ENCODE measurements at places on chromosomes 11 and 22.

DNA sequence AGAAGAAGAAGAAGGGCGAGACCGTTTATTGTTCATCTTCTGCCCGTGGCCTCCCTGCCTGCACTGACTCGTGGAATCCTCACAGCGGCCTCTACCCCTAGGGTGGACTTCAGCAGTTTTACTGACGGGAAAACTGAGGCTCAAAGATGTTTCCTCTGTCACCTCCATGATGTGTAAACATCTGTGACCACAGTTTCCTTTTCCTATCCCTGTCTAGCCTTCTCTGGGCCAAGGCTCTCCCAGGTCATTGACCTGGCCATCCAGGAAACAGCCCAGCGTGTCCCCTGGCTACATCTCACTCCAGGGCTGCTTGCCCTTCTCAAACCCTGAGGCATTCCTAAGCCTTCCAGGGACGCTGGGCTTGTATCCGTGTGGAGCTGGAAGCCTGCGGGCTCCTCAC, 49.0 kb upstream of the GCAT start:
- DNase-seq = no peak

DNA sequence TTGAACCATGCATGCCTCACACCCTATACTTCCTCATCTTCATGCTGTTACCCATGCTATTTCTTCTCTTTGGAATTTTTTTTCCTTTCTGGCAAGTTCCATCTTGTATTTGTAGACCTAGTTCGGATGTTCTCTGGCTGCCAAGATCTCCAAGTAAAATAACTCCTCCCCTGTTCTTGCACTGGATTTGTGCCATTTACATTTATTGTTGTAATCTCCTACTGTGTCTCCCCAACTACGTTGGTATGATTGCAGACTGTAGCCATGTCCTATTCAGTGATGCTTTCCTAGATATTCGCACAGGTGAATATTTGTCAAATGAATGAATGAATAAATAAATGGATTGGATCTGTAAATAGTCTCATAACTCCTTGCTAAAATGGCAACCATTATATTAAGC, 546.0 kb downstream of the MN1 start:
- no peak for DNase-seq

DNA sequence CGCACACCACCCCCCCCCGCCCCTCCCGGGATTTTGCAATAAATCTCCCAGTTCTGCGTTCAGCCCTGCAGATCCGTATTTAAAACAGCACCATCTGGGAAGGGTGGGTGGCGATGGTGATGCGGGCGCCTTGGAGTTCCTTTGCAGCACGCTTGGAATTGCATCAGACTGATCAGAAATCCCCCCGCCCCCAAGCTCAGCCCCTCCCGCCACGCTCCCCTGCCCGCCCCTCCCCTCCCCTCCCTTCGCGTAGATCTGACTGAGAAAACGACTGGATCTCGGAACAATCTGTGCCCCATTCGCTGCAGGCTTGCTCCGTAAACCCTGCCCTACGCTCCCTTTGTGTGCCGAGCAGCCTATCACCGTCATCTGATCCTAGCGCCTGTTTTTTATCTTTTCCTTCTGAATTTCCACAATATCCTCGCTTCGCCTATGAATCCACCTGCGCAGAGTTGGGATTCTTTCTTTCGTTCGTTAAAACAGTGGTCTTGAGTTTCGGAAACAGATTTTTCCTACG, 18.1 kb upstream of the BDNF start:
- DNase-seq = no peak

- no peak for DNase-seq
Measured at GRCh38 chr11:114211444-114212121, 84.6 kb upstream of the NNMT start.

- DNase-seq = no peak
Measured at GRCh38 chr11:82792822-82793569, 59.3 kb upstream of the FAM181B start.

- no peak for DNase-seq
Measured at GRCh38 chr11:78248191-78248590, 59.5 kb downstream of the USP35 start.

DNA sequence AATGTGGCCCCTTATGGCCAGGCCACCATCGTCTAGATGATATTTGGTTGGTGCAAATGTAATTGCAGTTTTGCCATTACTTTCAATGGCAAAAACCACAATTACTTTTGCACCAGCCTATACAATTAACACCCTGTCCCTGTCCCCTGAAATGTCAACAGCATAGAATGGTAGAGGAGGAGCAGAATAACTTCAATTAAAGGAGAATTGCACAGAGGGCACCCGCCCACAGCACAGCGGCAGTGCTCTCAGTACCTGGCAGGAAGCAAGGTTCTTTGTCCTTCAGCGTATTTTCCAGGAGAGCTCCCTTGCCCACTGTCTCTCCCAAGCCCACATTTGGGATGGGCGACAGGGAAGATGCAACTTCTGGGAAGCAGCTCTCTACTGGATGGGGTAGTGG, 115.3 kb downstream of the TRIM29 start:
- DNase-seq = no peak

- DNase-seq = no peak
Measured at GRCh38 chr22:27654546-27655445, 146.8 kb downstream of the MN1 start.
